Stimulated activated CD8-positive, alpha-beta memory T cell treated with anti-CD3 and anti-CD28 coated beads, Interleukin-7, amount 100 ng/mL, for 48 hours (primary cell): ENCODE measurements at places on chromosomes 11 and 22.

GRCh38 chr11:2942447-2942846 lies 13.2 kb upstream of the PHLDA2 start:
- DNase-seq, result no peak

DNA sequence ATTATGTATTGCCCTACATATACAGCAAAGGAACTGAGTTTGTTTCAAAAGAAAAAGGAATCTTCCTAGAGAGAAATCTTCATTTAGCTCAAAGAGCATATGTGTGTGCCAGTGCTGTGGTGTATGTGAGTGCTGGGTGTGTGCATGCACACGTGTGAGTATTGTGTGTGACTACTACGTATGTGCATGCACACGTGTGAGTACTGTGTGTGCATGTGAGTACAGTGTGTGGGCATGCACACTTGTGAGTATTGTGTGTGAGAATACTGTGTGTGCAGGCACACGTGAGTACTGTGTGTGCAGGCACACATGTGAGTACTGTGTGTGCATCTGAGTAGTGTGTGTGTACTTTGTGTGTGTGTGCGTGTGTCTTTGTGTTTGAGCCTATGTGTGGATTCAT lies 651.0 kb upstream of the B3GAT1 start:
- no peak for DNase-seq

DNA sequence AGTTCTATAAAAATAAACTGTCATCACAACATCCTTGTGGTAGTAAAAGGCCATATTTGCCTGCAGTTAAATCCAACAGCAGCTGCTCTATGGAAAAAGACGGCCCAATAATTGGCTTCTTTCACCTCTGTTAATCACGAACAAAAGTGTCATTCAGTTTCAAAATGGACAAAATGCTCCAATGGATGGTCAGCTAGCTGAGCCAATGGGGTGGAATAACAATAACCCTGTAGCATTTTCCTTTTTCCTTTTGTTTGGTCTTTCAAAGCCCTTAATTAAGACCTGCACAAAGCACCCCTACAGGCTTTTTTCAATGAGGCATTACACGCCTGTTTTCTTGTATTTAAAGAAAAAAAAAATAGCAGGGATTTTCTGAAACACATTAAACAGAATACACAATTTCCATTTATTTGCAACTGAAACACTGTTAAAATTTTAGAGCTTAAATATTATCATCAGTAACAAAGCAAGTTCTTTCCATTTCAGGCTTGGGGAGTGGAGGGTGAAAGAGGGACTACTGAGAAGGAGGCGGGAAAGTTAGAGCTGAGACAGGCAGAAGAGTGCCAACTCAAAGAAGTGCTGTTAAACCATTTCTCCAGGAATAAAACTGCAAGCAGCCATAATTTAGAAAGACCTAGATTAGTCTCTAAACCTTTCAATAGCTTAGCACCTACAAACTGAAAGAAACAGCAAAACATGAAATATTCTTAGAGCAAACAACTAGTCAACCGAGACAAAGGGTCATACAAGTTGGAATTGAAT lies 28.7 kb downstream of the LGR4 start:
- no peak for DNase-seq

DNA sequence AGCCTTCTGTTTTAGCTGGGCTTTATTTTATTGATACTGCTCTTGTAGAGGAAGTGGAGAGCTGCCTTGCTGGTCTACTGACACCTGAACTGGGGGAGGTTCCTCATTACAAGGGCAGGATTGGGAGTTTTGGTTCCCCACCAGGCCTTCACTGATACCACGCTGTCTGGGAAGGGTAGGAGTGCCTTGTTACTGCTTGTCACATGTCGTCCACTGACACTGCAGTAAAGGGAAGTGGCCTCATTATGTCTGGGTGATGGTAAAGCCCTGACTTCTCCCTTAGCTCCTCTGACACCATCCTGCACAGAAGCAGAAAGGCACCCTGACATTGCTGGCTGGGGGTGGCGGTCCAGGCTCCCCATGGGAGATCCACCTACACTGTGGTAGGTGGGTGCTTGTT lies 38.7 kb upstream of the ELF5 start:
- no peak for DNase-seq

- DNase-seq, result no peak
Measured at GRCh38 chr11:128645968-128646367, 47.9 kb upstream of the FLI1 start.

DNA sequence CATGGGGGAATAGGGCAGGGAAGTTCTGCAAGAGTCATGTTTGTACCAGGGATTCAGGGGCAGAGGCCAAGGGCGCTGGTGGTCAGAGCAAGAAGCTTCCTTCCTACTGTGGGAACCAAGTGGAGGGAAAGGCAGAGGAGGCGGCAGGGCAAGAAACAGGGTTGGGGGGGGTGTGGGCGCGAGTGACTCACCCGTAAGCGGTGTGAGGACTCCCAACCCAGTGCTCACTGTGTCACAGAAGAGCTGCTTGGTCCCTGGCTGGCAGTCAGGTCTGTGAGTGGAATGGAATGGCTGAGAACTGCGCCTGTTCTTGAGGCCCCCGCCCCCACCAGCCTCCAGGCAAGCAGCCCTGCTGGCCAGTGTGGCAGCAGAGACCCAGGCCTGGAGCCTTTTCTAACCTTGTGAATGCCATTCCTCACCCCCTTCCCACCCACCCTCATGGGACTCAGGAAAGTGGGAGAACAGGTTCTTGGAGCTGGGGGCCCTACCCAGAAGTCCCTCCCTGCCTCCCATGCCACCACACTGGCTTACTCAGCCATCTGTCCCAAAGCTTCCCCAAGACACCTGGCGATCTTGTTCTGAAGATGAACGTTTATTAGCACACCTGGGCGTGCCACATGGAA lies 4.7 kb downstream of the LRRC10B start:
- no peak for DNase-seq

DNA sequence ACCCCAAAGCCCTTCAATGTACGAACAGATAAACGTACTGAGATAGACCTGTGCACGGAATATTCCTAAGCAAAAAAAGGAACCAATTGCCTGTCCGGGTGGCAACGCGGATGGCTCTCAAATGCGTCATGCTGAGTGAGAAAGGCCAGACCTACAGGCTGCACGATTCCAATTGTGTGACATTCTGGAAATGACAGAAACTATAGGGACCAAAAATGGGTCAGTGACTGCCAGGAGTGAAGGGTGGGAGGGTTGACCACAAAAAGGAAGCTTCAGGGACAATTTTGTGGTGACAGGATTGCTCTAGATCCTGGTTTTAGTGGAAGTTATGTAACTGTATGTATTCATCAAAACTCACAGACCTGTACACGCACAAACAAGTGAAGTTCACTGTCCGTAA lies 24.0 kb upstream of the SYT8 start:
- DNase-seq, result no peak

GRCh38 chr11:6233984-6234386 lies 451 bp downstream of the FHIP1B start:
- no peak for DNase-seq

GRCh38 chr11:133306019-133306418 lies 226.3 kb downstream of the OPCML start:
- no peak for DNase-seq

DNA sequence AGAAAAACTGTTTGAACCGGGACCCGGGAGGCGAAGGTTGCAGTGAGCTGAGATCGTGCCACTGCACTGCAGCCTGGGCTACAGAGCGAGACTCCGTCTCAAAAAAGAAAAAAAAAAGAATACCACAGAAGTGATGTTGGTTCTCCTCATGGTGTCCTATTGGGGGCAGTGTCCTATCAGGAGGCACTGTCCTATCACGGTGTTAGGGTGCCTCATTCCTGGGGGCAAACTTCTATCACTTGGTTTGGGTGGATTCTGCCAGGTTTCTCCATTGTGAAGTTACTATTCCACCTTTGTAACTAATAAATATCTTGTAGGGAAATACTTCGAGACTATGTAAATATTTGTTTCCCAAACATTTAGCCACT lies 19.6 kb downstream of the PRR14L start:
- DNase-seq, result no peak

DNA sequence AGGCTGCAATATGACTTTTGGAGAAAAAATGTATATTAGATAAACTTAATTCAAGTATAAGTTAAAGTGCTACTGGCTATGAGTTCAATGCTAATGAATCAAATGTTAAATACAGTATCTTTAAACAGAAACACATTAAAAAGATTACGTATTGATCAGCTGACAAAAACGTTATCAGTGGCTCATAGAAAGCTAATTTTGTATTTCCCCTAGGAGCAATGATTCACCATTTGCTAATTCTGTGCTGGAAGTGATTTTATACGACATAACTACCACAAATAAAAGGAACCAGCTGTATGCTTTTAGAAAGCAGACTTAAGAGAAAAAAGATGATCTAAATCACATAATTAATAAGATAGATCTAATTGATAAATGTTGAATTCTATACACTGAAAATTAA lies 43.6 kb downstream of the MRE11 start:
- DNase-seq, result no peak

DNA sequence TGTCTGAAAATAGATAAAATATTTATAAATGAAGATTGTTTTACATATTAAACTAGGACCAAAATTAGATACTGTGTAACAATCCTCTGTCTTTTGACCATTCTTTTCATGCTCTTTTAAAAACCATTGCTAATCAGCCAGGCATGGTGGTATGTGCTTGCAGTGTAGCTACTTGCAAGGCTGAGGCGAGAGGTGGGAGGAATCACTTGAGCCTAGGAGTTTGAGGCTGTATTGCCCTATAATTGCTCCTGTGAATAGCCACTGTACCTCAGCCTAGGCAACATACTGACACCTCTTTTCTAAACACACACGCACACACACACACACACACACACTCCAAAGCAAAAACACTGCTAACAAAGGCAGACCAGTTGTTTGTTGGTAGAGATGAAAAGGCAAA lies 259.2 kb downstream of the JRKL start:
- no peak for DNase-seq

DNA sequence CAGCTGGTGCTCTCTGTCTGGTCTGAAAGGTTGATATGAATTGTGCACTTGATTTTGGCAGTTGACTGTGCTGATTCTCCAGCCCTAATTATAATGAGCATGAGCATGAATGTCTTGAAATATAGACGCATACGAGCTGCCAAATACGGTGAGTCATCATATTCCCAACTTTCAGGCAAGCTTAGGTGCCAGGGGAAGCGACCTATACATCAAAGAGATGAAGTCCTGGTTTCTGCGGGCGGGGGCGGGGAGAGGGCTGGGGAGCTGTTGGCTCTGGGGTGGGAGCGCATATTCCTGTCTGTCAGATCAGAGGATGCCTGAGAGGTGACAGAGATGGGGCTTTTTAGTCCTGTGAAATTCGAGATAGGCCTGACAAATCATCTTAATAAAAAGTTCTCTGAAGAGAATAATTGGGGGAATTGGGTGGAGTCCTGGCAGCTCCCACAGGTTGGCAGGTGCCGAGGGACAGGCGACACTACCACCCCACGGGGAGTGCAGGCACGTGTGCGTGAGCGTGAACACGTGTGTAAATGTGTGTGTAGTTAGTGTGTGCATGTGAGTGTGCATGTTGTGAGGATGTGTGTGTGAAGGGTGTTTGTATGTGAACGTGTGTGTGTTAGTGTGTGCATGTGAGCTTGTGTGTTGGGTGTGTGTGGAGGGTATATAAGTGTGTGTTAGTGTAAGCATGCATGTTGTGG lies 865.3 kb downstream of the TBC1D22A start:
- no peak for DNase-seq

GRCh38 chr22:37233751-37234631 lies 10.1 kb downstream of the RAC2 start:
- DNase-seq, result no peak
